Stimulated activated CD4-positive, alpha-beta T cell treated with anti-CD3 and anti-CD28 coated beads, Interleukin-1b, Interleukin-23, amount 100 ng/mL, for 1 hour (primary cell): ENCODE measurements at places on chromosomes 2 and 18.

- DNase-seq: no peak
Observed at GRCh38 chr2:43538034-43538670, 57.7 kb downstream of the THADA start.

DNA sequence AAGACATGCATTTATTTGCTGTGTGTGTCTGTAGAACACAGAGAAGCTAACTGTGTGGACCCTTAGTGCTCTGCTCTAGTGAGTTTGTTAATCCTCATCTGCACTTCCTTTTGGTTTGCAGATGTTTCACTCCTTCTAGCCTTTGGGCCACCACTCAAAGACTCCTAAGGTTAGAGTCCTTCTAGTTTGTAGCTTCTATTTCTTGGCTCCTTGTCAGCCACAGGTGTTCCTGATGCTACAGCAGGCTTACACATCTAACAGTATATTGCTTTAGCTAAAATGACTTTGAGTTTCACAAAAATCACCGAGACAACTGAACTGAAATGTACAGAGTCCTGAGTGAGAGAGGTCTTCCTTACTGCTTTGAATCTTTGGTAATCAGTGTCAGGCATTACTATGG, 551.4 kb downstream of the NRXN1 start:
- DNase-seq: no peak

DNA sequence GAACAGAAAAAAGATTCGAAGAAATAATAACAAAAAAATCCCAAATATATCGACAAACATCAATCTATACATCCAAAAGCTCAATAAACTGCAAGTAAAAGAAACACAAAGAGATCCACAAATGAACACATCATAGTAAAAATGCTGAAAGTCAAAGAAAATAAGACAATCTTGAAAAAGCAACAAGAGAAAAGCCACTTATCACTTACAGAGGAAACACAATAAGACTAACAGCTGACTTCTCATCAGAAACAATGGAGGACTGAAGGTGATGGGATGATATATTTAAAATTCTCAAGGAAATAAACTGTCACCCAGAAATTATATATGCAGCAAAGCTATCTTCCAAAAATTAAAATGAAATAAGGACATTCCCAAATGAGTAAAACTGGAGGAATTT, 140.3 kb downstream of the NDUFA10 start:
- DNase-seq: no peak

- no peak for DNase-seq
Observed at GRCh38 chr2:15836689-15837610, 103.4 kb upstream of the MYCN start.
